ENCODE measurements at places on chromosomes 3 and 15.

- DNase-seq: no peak
Measured at GRCh38 chr15:66078196-66078928, 175.2 kb downstream of the MEGF11 start.

- no peak for DNase-seq
Measured at GRCh38 chr15:40902605-40903561, 8.6 kb downstream of the VPS18 start.

GRCh38 chr3:21234933-21235332 lies 516.1 kb downstream of the ZNF385D start:
- no peak for DNase-seq

GRCh38 chr3:160381470-160381869 lies 17.6 kb downstream of the IFT80 start:
- no peak for DNase-seq

GRCh38 chr3:189941679-189942078 lies 179.0 kb downstream of the P3H2 start:
- no peak for DNase-seq

GRCh38 chr3:45082142-45082538 lies 56.0 kb downstream of the CLEC3B start:
- DNase-seq: no peak

GRCh38 chr3:39150148-39150802 lies 3.1 kb downstream of the CSRNP1 start:
- DNase-seq: no peak

DNA sequence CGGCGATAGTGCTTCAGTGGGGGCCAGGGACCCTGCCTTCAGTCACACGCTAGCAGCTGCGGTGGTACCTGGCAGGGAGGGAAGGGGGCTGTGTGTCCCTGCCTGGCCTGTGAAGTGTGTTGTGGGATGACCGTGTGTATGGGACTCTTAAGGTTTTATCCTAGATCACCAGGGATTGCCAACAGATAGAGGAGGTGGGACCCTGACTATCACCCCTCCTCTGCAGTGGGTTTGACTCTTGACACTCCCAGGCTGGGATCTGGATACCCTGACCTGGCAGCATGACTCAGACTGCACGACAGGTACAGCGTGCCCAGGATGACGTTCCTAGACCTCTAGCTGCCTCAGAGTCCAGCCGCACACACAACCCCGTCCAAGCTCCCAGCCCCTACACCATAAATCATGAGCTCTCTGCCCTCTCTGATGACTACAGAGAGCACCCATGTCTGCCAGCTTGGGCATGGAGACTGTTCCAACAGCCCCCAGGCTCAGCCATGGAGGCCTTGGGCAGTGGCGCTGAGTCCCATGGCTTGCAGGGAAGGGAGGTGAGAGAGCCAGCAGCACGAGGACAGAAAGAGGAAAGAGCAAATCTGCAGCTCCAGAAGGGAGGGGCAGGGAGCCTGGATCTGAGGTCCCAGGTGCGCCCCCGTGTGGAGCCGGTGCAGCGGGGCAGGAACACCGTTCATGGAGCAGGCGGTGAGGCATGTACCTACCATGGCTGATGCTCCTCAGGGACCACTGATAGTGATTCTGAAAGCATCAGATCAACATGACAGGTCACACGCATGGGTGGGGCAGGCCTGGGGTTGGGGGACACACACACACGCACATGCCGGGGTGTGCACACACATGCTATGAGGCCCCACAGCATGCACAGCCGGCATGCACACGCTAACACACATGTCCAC lies 71.0 kb downstream of the ADAMTS7 start:
- peak; percentile 82 for DNase-seq

GRCh38 chr3:10520072-10520471 lies 14.7 kb upstream of the ATP2B2 start:
- DNase-seq: no peak

- no peak for DNase-seq
Measured at GRCh38 chr15:68275165-68275746, 2.3 kb upstream of the FEM1B start.

- no peak for DNase-seq
Measured at GRCh38 chr3:150843241-150843640, 62.0 kb downstream of the MINDY4B start.

DNA sequence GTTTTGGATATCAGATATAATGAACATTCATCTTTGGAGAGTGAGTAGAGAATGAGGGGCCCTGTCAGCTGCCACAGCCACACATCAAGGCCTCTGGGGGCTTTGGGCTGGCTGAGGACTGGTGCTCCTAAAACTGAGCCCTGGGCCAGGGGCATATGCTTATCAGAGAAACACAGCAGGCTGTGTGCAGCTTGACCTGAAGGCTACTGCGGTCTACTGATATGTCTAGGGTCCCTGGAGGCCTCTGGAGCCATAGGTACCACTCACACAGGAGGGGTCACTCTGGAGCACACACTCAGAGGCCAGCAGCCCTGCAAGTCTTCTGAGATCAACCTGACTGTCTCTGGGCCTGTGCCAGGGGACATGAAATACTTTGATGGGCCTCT lies 7.6 kb downstream of the TF start:
- no peak for DNase-seq

GRCh38 chr15:55774113-55774970 lies 31.4 kb upstream of the PRTG start:
- peak; percentile 67 for DNase-seq

- no peak for DNase-seq
Measured at GRCh38 chr15:70273808-70274207, 176.1 kb upstream of the TLE3 start.

DNA sequence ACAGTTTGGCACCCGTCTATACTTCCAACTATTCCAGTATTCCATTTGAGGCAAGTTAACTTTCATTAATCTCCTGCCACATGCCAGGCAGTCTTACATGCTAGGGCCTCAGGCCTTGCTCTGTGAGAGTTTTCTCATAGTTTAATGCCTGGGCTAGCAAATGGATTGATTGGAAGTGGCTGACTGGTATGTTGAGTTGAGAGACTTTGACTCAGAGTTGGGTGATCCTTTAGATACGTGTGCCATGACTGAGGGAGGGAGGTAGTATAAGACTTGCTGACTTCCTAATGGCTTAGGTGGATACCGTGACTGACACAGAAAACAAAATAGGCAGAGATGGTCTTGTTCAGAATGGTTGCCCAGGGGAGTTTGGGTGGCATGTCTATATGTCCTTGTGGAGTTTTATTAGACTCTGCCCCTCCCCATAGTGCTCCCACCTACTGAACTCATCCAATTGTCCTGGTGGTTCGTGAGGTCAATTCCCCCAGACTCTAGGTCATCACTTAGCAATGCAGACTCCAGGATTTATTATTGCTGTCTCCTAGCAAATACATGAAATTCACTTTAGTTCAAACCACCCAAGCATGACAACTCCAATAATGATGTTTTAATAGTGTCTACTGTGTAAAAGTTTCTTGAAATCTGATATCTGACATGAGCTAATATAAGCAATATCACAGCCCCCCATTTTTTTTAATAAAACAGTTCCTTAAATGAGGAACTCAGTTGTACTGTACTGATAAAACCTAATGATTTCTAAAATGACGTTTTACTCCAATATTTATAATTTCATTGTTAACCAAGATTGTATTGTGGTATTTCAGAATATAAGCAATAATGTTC lies 413.9 kb upstream of the MDFIC2 start:
- DNase-seq: no peak

GRCh38 chr15:86743283-86743903 lies 663.7 kb downstream of the AGBL1 start:
- DNase-seq: peak; percentile 45

DNA sequence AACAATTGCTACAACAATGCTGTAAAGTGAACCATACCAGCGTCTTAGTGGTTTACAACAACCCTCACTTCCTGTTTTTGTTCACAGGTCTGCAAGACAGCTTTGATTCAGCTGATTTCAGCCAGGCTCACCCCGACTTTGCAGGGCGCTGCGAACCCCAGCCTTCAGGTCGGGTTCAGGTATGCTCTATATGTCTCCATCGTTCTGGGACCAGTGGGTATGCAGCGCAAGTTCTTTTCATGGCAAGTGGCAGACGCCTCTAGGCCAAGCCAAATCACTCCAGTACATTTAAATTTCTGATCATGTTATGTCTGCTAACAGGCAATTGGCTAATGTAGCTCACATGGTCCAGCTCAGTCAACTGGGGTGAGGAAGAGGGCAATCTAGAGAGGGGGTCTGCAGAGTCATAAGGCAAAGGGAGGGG lies 52.4 kb upstream of the RGMA start:
- peak; percentile 56 for DNase-seq

DNA sequence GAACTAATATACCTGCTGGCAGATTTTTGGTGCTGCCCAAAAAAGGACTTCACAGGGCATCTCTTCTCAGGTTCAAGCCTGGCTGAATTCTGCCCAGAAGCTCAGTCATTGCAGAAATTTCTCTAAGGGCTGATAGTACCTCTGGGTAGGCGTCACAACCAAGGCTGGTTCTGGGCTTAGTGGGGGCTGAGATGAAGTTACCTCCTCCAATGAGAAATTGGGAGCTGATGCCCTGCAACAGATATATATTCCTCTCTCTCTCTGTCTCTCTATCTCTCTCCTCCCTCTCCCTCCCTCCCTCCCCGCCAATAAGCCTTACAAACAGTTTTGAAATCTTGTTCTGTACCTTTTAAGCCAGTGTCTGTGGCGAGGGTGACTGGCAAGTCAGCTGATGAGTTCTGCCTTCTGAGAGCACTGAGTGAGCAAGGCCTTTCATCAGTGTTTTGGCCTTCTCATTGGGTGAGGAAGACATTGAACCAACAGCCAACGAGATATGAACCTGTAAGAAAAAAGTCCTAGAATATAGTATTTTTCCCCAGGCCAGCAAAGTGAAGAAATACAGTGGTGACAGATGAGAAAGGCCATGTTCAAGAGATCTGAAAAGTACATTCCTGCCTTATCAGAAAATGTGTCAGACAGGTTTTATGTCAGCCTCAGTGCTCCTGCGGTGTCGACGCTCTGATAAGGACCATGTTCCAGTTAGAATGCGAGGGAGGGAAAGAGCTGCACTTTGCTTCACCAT lies 45.5 kb downstream of the TMEM39A start:
- DNase-seq: no peak

GRCh38 chr3:6631376-6631775 lies 229.5 kb upstream of the GRM7 start:
- no peak for DNase-seq

DNA sequence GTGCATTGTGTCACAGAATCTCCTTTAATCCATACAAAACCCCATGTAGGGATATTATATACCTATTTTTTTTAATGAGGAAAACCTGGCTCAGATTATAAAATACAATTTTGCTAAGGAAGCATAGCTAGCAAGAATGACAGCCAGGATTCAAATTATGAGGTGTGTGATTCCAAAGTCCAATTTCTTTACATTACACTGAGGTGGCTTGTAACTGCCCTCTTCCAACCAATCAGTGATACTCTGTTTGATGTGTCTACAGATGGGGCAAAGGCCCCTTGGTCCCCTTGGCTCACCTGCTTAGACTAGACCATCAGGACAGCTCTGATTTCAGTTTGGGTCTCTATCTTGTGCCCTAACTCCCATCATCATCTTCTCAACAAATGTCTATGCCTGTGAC lies 120.3 kb upstream of the ADAMTS9 start:
- DNase-seq: no peak

DNA sequence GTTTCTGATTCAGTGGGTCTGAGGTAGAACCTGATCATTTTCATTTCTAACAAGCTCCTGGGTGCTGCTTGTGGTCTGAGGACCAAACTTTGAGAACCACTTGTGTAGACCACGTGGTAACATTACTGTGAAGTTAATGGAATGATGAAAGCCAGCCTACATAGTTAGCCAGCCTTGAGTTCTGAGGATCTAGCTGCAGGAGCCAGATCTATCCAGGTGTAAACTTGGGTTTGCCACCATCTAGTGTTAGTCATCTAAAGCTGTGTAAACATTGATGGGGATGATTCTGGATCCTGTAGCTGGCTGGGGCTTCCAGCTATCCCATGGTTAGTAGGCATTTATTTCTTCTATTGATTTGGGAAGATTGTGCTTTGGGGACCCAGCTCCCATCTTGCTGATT lies 170.0 kb downstream of the TMEM108 start:
- no peak for DNase-seq

GRCh38 chr15:29682361-29682760 lies 139.9 kb downstream of the TJP1 start:
- DNase-seq: no peak

DNA sequence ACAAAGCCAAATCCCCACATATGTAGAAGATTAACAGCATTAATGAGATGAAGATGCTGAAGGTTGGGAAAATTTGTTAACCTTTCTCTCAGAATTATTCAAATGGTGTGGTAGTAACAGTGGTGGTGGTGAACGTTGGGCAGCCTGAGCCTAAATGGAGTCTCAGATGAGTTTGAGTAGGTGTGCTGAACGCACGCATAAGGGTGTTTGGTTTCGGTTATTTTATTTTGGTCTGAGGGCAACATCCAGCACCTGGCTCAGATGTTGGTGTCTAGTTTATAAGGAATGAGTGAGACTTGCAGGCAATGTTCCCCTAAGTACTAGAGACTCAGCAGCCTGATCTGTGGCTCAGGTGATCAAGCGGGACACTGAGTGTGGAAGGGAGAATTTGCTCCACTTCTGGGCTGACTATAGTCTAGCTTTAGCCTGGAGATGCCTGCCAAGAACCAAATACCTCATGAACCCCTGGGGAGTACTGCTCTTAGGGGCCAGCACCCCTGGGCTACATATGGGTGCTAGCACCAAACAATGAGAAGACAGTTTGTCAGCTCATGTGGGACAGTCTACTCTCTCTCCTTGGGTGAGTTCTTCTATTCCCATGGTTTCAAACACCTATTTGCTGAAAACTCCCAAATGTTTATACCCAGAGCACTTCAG lies 39.5 kb upstream of the ATP2C1 start:
- DNase-seq: no peak

DNA sequence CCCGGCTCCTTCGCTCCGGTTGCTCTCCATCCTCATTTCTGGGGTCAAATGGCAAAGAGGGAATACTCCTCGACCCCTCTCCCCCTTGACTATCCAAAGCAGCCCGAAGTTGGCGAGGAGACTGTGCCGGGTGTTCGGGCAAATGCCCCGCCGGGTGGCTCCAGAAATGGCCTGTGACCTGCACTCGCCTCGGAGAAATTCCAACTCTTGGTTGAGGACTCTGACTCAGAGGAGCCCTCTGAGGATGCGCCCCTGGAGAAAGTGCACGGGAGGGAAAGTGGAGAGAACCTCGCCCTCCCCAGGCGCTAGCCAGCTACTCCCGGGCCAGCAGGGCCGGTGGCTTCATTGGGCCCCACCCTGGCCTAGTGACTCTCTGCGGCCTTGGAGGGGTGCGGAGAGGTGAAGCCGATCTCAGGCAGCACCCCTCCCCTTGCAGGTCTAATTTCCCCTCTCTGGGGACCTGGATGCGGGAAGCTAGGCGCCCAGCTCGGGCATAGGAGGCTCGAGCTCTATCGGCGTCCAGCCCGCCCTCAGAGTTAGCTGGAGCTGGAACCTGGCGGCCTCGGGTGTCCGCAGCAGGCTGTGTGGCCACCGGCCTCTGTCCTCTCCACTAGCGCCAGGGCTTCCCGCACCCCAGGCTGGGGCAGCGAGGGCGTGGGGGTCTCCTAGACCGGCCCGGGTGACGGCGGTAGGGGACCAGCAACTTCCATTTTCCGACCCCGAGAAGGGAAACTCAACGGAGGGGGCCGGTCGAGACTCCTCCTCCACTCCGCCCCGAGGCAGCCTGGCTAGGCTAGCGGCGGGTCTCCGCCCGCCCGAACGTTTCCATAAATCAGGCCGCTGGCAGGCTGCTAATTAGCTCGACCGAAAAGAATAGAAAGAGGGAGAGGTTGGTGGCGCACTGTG lies 29.4 kb downstream of the NR2F2 start:
- no peak for DNase-seq

All from stimulated activated effector memory CD8-positive, alpha-beta T cell treated with anti-CD3 and anti-CD28 coated beads, Interleukin-12 subunit alpha, Interleukin-12 subunit beta, amount 100 ng/mL, for 72 hours (primary cell).